ENCODE measurements at places on chromosomes 13 and 19. TPM values are rescaled to one million over a fixed set of nuclear protein-coding genes. Genes with fewer than 3 reads are reported as not detected.

Gene COX7A1
- total RNA-seq, result not detected

Gene ATP8B3
- total RNA-seq, result 4.0 TPM

Gene SPHK2
- total RNA-seq, result 20.7 TPM

Gene PRKCG
- not detected for total RNA-seq

DNA sequence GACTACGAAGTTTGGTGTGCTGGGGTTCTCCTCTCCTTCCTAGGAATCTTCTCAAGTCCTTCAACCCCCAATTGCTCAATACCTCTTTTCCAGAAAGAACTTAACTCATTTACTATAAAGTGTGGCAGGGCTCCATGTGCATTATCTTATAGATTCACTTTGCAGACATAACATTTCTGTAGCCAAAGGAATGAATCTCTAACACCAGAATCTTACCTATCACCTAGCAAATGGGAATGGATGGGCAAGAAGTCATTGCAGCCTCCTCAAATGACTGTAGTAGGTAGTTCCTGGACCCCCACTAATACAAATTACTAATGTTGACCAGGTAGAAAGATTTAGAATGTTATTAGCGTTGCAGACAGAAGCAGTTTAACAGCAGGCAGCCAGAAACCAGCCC, 5.7 kb upstream of the CACNA1A start:
- H3K4me1 ChIP-seq, result no peaks in the 10 kb centered on the region
- DNase-seq, result no peak
- no peak overlapping the region for H3K27ac ChIP-seq
- H3K36me3 ChIP-seq, result no peaks in the 10 kb centered on the region
- no peak overlapping the region for H3K4me3 ChIP-seq

DNA sequence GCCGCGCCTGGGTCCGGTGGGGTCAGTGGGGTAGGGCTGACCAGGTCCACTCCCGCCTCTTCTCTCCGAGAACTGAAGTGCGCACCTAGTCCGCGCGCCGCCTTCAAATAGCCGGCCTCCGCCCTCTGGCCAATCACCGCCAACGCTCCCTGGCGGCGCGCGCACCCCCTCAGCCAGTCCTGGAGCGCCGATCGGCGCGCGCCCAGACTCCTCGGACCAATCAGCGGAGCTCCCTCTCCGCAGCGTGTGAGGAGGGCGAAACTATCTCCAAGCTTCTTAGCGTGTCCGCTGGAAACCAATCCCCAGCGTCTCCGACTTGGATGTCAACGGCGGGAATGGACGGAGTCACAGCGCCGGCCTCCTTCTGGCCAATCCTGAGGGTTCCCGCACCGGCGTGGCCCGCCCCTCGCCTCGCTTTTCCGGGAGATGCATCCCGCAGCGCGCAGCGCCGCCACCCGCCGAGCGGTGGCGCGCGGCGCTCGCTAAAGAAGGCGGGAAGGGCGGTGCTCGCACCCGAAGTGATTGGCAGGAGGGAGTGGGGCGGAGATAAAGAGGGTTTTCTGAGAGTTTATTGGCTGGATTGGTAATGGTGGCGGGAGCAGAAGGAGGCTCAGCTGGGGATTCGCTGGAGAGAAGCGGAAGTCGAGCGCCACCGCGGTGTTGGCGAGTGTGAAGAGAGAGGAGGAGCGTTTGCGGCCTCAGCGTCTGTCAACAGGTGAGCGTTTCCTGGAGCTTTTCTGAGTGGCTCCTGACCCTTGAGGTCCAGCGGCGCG, at the start of gene ASF1B:
Gene ASF1B (minus strand): TSS at position 81 of the 773 bp plus-strand sequence. CDS start 133 bp downstream, outside the sequence.
- H3K36me3 ChIP-seq, result no peaks in the 10 kb centered on the region
- DNase-seq, result peak; percentile 97
- H3K4me3 ChIP-seq, result peak within 1 kb of the TSS; percentile 87
- no peaks in the 10 kb centered on the region for H3K27me3 ChIP-seq

DNA sequence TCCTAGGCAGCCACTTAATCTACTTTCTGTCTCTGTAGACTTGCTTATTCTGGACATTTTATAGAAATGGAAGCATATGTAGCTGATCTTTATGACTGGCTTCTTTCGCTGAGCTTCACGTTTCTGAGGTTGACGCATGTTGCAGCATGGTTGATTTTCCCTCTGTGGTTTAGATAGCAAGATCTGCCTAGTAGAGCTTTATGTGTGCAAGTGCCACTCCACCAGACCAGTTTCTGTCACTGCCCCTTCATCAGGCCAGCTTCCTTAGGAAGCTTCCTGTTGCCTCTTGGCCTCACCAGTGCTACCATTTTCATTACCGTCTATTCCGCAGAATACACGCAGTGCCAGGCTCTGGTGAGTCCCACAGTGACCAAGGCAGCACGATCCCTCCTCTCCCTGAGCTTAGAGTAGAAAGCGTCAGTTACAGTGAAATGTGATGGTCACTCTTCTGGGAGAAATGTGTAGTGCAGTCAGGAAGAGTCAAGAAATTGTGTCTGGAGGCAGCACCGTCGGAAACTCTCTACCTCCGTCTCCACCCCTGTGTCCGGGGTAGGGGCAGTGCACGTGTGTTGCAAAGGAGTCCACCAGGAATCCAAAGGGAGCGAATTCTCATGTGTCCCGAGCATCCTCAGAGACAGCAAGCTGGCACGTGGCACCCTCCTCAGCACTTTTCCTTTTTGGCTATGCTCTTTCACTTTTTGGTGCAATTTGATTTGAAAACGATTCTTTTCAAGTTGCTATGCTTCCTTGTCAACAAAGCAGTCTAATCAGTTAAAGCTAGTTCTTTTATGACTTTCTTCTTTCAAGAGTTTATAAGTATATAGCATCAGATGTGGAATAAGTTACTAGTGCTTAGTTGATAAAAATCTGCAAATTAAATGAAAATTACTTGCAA, 45.4 kb upstream of the GPR183 start:
- peak; percentile 56 for DNase-seq
- H3K4me3 ChIP-seq, result peak overlapping the region; percentile 31
- peaks cover 76% of the 10 kb centered on the region for H3K4me1 ChIP-seq
- no peaks in the 10 kb centered on the region for H3K27me3 ChIP-seq
- H3K36me3 ChIP-seq, result no peaks in the 10 kb centered on the region

GRCh38 chr13:49791711-49792549, 552 bp downstream of the KPNA3 start:
- H3K4me3 ChIP-seq, result peak overlapping the region; percentile 68
- H3K36me3 ChIP-seq, result no peaks in the 10 kb centered on the region
- H3K27me3 ChIP-seq, result no peaks in the 10 kb centered on the region
- DNase-seq, result peak; percentile 45

DNA sequence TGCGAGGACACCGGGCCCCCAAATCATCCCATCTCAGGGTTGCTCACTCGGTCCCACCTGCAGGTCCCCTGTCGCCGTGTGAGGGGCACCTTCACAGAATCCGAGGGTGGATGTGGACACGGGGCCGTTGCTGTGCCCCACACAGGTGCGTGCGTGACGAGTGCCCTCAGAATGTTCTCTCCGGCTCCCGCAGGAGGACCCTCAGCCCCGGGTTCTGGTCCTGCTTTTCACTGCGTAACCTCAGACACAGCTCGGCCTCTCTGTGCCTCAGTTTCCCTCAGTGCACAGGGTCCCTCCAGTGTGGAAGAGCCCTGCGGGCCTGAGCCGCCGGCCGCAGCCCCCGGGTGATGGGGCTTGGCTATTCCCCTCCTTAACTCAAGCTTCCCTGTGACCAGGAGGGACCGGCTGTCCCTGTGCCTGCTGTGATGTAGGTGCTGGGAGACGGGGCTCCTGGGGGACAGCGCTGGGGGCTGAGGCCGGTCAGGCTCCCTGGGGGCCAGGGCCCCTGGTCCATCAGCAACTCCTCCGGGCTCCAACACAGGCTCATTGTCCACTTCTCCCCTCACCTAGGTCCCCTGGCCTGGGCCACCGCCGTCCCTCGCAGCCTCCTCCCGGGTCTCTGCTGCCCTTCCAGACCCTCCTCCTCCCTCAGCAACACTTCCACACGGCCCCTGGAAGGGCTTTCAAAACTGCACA, 4.8 kb downstream of the SHC2 start:
- H3K27ac ChIP-seq, result no peak overlapping the region
- H3K36me3 ChIP-seq, result no peaks in the 10 kb centered on the region
- H3K4me1 ChIP-seq, result no peaks in the 10 kb centered on the region
- no peak overlapping the region for H3K4me3 ChIP-seq
- H3K27me3 ChIP-seq, result peaks cover 6% of the 10 kb centered on the region
- no peak for DNase-seq

DNA sequence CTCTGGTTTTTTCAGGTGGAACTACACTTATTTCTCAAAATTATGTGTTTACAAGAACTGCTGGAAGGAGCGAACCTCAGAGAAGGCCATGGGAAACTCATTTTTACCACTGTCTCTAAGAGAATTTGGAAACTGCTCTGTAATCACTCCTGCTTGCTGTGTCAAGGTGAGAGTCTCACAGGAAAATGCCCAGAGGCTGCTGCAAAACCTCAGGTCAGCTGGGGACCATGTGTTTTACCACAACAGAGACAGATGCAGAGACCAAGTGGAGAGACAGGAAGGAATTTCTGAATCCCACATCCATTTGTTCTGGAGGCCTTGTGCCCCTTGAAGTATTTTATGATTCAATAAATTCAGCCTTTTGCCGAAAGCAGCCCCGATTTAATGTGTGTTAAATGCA, 743.8 kb upstream of the SLC10A2 start:
- H3K36me3 ChIP-seq, result no peaks in the 10 kb centered on the region
- DNase-seq, result no peak
- no peaks in the 10 kb centered on the region for H3K27me3 ChIP-seq
- no peaks in the 10 kb centered on the region for H3K4me1 ChIP-seq
- no peak overlapping the region for H3K4me3 ChIP-seq

DNA sequence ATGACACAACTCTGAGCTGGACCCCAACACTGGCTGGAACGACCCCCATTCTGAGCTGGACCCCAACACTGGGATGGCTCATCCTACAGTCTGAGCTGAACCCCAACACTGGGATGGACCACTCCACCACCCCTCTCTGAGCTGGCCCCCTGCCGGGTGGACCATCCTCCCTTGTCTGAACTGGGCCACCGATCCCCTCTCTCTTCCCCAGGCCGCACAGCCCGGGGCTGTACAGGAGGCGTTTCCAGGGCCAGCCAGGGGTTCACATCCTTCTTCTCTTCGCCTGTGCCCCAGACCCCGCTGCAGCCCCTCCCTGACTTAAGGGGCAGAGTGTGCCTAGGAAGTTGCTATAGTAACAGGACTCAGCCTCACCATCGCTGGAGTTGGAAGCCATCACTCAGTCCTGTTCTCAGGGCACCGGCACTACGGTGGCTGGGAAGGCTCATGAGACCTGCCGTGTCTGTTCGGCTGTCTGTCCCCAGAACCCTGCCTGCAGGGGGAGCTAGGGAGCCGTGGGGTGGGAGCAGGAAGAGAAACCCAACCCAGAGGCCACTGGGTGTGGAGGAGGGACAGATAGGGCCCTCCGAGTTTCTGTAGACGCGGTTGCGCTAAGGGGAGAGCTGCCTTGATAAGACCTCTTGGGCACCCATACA, 3.7 kb downstream of the PRKACA start:
- H3K27me3 ChIP-seq, result no peaks in the 10 kb centered on the region
- no peak overlapping the region for H3K27ac ChIP-seq
- H3K4me3 ChIP-seq, result no peak overlapping the region
- peaks cover 56% of the 10 kb centered on the region for H3K4me1 ChIP-seq
- H3K36me3 ChIP-seq, result no peaks in the 10 kb centered on the region
- DNase-seq, result no peak

DNA sequence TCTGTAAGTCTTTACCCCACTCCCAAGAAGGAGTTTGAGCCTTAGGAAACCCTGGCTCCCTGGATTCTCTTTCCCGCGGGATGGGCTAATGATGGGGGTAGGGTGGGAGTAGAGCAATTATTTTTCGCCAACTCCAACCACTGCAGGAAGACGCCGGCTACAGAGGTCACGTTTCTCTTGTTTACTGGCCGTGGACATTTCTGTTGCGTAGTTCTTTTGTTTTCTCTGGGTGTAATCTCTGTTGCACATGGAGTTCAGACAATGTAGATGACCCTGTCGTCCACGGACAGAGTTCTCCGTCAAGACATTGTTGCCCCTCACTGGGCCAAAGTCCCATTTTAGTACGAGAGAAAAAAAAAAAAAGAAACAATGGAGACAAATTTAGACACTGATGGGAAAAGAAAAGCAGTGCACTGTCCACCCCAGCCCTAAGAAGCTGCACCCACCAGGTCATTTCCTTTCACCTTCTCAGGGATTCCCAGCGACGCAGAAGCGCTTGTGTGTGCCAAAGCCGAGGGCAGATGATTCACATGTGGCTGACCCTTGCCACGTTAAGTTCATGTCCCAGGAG, 133.9 kb upstream of the ARGLU1 start:
- no peaks in the 10 kb centered on the region for H3K36me3 ChIP-seq
- no peak overlapping the region for H3K27ac ChIP-seq
- H3K4me3 ChIP-seq, result no peak overlapping the region
- no peaks in the 10 kb centered on the region for H3K27me3 ChIP-seq
- H3K4me1 ChIP-seq, result no peaks in the 10 kb centered on the region

GRCh38 chr13:27971236-27971645, 2.1 kb upstream of the CDX2 start:
- DNase-seq, result no peak
- H3K36me3 ChIP-seq, result no peaks in the 10 kb centered on the region
- no peak overlapping the region for H3K27ac ChIP-seq
- H3K4me3 ChIP-seq, result no peak overlapping the region

- H3K4me3 ChIP-seq, result no peak overlapping the region
- H3K27me3 ChIP-seq, result no peaks in the 10 kb centered on the region
- peaks cover 10% of the 10 kb centered on the region for H3K36me3 ChIP-seq
- H3K4me1 ChIP-seq, result no peaks in the 10 kb centered on the region
These were observed 55.2 kb downstream of the XPO4 start for GRCh38 chr13:20847296-20847695.

- no peaks in the 10 kb centered on the region for H3K36me3 ChIP-seq
- no peak overlapping the region for H3K27ac ChIP-seq
- no peak overlapping the region for H3K4me3 ChIP-seq
- no peak for DNase-seq
- H3K27me3 ChIP-seq, result no peaks in the 10 kb centered on the region
- no peaks in the 10 kb centered on the region for H3K4me1 ChIP-seq
These were observed 15.5 kb downstream of the ZNF610 start for GRCh38 chr19:52351512-52351911.

GRCh38 chr13:89490661-89491060, 1819.5 kb downstream of the SLITRK5 start:
- H3K4me3 ChIP-seq, result no peak overlapping the region
- DNase-seq, result no peak
- no peaks in the 10 kb centered on the region for H3K4me1 ChIP-seq
- no peaks in the 10 kb centered on the region for H3K27me3 ChIP-seq
- H3K36me3 ChIP-seq, result no peaks in the 10 kb centered on the region
